ENCODE measurements at places on chromosomes 3 and 15. TPM values are rescaled to one million over a fixed set of nuclear protein-coding genes. Genes with fewer than 3 reads are reported as not detected.
A peak's percentile ranks its signal among the peaks of the same experiment; 100 is the strongest.

The ACP3 gene
- not detected for total RNA-seq

The GABRR3 gene
- not detected for total RNA-seq

The GOLGA6D gene
- not detected for total RNA-seq

The CHRM5 gene
- total RNA-seq: 0.13 TPM

The RAD51 gene
- 3.7 TPM for total RNA-seq

The NR1I2 gene
- total RNA-seq: not detected

The SORD gene
- 2.5 TPM for total RNA-seq

The DUOXA1 gene
- not detected for total RNA-seq

The MASP1 gene
- 0.77 TPM for total RNA-seq

The VILL gene
- total RNA-seq: 2.2 TPM

The SEC61A1 gene
- 257 TPM for total RNA-seq

The GNAT1 gene
- total RNA-seq: under 0.01 TPM

- DNase-seq: peak; percentile 93
Observed at GRCh38 chr3:168096210-168096652, 507 bp upstream of the GOLIM4 start.

DNA sequence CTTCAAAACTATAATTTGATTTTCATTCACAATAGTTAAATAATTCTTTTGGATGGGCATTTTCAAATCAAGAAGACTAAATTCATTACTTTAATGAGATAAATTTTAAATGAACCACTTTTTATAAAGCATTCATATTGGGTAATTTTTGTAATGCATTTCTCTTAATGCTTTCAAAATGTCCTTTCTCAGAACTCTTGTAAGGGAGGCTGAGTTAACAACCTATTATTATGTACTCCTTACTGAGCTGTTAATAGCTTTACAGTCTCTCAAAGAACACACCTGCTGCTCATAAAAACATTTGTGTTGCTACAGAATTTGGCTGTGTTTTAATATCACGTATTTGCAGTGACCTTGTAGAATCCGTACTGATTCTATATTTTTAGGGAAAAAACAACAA is 334.0 kb upstream of the ARL6 start:
- no peak for DNase-seq

- DNase-seq: no peak
Observed at GRCh38 chr15:32872621-32873283, 154.9 kb downstream of the GREM1 start.

- DNase-seq: peak; percentile 83
Observed at GRCh38 chr3:52533623-52534280, at the start of gene NT5DC2. TSS of gene NT5DC2 (minus strand) at chr3:52533857. CDS start at chr3:52533737, 120 bp downstream.

DNA sequence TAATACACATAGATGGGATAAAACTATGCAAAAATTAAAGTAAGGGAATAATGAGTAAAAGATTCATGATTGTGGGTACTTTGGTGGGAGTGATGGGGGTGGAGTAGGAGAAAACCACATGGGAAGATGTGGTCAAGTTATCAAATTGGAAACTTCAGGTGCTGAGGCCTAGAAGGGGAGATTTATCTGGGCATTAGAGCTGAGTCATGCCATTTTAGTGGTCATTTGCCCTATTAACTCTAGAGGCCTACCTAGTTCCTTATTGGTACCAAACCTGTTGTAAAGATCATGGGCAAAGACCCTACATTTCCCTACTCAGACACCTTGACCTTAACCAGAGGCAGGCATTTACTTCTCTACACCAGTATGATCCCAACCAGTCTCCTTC is 125.9 kb upstream of the BCL6 start:
- no peak for DNase-seq

DNA sequence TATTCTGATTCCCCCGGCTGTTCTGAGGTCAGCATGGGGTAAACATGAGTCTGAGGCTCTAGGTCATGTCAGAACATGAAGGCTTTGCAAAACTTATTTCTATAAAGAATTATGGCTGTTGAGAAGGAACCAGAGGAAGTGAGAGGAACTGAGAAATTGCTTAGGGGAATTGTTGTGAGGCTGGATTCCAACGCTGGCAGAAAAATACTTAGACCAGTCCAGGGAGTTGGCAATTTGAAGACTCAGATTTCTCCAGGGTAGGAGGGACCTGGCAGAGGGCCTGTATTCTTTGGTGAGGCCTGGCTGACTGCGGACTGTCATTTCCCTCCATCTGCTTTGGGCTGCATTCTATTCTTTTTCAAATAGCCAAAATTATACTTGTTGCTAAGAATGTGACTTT is 155.5 kb downstream of the PLD1 start:
- DNase-seq: peak; percentile 54

GRCh38 chr3:104438706-104439105 is 928.0 kb upstream of the ALCAM start:
- DNase-seq: no peak

DNA sequence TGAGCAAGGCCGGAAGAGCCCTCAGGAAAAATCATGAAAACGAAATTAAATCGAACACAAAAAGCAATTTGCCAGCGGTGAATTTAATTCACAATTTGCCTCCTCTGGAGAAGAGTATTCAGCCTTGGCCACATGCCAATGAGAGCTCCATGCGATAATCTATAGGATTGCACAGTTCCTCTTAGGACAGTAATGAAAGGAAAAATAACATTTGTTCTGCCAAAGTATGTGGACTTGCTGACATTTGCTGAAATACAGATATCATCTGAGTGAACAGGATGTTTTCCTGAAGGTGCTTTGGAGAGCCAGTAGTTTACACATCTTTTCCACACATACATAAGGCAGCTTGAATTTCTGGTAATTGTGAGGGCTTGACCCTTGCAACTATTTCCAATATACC is 188.6 kb upstream of the PDZRN3 start:
- DNase-seq: peak; percentile 66

- no peak for DNase-seq
Observed at GRCh38 chr3:67640023-67640660, 14.3 kb downstream of the SUCLG2 start.

DNA sequence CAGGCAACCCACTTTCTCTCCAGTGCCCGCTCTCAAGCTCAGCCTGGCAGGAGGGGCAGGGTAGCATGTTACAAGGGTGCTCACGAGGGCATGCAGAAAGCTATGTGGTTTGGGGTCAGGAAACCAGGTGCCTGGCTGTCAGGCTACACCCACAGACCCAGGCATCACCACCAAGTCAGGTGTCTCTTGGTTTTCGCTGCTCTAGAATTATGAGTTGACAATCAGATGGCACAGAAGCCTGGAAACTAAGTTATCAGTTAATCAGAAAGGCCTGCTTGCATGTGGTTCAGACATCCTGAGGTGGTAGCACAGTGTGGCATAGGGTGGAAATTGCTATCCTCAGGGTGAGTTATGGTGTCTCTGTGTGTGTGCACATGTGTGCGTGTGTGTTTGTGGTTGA is 16.2 kb upstream of the CCR9 start:
- no peak for DNase-seq

DNA sequence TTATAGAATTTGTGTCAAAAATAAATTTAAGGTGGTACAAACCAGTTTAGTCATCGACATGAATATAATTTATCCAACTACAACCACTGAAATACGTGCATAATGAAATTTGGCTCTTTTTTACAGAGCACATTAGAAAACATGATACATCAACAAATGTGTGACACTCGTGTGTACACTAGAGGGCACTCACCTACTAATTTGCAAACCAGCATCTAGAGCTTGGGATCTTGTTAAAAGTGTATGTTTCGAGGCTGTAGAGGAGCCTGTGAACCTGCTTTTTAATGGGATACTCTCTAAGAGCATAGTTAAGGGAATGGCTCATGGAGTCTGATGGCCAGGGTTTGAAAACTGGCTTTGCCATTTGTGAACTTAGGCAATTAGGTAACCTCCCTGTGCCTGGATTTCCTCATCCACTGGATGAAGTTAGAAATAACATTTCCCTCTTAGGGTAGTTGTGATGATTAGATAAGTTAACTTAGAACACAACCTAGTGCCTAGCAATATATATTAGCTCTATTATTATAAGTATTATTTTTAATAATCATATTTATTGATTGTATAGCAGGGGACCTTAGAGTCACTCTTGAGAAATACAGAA is 8.8 kb upstream of the CPOX start:
- peak; percentile 74 for DNase-seq

DNA sequence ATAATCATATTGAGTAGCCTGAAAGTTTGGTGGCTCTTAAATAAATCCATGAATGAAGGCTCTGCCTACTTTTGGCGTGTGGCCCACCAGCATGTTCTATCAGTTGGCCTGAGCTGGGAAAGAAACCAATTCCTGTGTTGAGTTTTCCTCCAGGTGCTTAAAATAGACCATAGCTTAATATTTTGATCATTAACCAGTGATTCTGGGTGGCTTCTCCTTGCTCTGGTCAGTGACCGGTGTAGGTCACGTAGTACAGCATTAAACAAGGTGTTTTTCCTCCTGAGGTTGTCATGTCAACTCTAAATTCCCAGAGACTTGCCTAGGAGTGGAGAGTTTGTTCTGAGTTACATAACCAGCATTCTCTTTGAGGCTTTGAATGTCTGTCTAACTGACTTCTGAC is 1.3 kb downstream of the HHLA2 start:
- DNase-seq: no peak

DNA sequence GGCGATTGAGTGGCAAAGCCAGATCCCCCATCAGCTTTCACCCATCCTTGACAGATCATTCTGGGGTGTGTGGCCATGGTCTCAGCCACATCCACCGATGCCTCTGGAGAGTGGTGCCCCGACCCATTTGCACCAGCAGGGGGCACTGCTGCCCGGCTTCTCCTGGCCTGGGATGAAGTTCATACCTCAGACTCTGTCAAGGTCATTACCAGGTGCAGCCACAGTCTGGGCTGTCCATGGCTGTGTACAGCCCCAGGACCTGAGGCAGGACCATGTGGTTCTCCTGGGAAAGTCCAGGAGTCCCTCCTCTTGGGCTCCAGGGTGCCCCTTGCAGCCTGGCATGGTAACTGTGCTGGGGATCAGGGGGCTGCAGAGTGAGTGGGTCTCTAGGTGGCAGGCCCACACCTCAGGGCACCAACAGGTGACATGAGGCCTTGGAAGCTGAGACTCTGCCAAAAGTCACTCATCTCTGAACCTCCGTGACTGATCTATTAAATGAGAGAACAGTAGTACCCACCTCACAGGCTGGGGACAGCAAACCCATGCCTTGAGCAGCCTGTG is 67.2 kb downstream of the CACNA2D2 start:
- no peak for DNase-seq

DNA sequence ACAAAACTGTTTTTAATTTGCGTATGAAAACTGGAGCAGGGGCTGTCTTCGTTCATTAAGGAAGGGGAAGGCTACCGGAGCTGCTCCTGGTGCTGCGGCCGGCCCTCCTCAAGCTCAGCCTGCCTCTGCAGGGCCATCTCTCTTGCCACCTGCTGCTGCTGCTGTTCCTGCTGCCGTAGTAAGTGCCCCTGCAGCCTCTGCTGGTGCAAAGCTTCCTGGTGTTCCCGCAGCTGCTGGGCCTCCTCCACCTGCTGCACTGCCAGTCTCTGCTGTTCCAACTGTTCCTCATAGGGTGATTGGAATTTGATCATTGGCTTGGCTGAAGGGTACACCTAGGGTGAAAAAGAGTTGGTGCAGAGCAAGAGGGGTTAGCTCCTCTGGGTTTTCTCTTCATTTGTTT is 66.0 kb downstream of the GOLIM4 start:
- no peak for DNase-seq

DNA sequence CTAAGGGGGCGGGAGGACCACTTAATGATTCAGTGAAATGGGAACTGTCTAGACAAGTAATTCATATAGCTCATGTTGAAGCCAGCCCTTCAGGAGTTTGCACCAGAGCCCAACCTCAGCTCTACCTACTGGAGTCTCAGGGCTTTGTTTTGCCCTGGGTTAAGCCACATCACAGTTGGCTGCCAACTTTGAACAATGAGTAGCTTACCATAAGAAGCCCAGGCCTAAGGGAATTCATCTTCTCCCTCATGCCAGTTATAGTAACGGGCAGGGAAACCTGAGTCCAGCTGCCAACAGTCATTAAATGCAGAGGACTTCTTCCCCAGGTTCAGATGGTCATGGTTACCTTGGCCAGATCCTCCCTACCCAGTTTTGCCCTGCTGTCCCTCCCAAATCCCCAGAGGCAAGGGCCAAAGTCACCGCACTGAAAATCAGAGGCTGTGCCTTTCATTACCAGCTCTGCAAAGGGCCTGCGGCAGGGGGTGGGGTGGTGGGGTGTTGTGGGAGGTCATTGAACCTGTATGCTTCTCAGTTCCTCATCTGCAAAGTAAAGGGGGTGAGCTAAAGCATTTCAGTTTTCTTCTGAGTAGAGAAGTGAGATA is 302.2 kb upstream of the NR2E3 start:
- no peak for DNase-seq

- no peak for DNase-seq
Observed at GRCh38 chr3:119570229-119570628, 9.1 kb upstream of the ADPRH start.

- DNase-seq: peak; percentile 29
Observed at GRCh38 chr3:69948246-69948862, 51.2 kb upstream of the SAMMSON start.

DNA sequence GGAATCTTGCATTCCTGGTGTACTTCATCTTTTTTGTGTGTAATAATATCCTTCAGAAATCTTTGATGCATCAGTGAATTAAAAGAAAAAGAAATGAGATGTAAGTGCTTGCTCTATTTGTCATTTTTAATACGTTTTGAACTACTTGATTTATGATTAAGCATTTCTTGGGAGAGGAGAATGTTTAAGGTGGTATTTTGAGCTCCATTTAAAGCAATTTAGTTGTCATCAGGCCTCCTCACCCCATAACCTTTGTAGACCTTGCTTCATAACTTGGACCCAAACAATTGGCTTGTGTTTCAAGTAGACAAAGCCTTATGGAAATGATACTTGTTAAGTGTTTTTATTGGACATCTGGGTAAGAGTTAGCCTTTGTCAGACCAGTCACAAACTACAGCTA is 87.1 kb upstream of the VEPH1 start:
- DNase-seq: no peak
